ENCODE measurements at places on chromosomes 2 and 18. TPM values are rescaled to one million over a fixed set of nuclear protein-coding genes. Genes with fewer than 3 reads are reported as not detected.

- DNase-seq = no peak
Observed at GRCh38 chr2:210475706-210476105, 853 bp downstream of the LANCL1 start.

DNA sequence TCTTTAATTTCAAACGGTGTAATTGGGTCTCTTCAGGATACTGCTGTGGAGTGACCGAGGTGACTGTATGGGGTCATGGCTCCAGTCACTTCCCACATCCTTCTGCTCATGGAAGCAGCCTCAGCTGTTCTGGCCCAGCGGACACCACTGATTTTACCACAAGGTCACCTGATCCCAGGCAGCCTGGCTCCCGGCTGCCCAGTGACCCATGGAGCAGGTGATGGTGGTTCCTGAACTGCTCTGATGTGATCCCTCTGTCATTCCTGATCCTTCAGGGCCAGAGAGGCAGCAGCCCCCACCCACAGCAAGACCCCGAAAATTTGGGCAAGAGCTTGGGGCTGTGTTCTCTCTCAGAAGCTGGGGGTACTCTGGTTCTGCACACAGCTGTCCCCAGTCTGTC is 35.5 kb upstream of the HS6ST1 start:
- no peak for DNase-seq

CHRND gene
- not detected for total RNA-seq

DNA sequence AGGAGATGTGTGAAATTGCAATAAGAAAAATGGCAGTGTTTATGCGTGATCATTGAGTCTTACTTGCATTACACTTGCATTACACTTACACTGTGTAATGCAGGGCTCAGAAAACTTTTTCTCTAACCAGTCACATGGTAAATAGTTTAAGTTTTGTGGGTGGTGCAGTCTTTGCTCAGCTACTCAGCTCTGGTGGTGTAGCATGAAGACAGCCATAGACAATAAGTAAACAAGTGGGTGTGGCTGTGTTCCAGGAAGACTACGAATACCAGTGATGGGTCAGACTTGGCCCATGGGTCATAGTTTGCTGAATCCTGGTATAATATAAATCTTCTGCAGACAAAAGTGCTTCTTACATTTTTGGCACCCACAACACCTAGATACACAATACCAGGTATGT is 115.6 kb upstream of the CYP1B1 start:
- no peak for DNase-seq

- no peak for DNase-seq
Observed at GRCh38 chr2:128322715-128323554, 4.3 kb upstream of the HS6ST1 start.

GRCh38 chr18:10410472-10411308 is 43.7 kb upstream of the APCDD1 start:
- DNase-seq = no peak

DNA sequence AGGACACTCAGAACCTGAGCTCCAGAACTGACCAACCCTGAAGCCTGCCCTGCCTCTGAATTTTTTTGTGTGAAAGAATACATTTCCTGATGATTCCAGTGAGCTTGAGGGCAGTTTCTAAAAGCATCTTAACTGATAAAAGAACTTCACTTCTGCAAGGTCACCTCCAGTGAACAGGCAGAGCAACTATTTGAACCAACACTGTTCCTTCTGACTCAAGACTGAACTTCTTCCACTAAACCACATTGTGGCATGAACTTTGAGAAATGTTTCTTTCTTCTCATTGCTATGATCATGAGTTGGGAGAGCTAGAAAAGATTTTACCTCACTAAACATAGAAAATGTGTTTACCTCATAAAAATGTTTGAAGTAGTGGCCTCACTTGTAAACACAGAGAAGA is 83.8 kb upstream of the SERTAD2 start:
- no peak for DNase-seq

GRCh38 chr2:207115715-207116364 is 49.9 kb downstream of the KLF7 start:
- no peak for DNase-seq

DNA sequence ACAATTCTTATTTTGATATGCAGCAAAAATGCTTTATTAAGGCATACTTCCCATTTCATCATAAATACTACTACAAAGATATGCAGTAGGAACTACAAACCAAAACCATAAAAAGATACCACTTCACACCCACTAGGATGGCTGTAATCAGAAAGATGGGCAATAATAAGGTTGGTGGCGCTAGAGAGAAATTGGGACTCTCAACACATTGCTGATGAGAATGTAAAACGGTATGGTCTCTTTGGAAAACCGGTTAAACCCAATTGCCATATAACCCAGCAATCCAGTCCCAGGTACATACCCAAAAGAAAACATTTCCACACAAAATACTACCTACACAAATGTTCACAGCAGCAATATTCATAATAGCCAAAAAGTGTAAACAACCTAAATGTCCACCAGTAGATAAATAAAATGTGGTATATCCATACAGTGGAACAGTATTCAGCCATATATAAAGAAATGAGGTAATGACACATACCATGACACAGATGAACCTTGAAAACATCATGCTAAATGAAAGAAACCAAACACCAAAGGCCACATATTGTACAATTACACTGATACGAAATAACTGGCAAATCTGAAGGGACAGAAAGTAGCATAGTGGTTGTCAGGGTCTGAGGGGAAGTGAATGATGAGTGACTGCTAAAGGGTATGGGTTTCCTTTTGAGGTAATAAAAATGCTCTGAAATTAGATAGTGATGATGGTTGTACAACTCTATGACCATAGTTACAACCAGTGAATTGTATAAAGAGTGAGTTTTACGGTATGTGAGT is 12.7 kb downstream of the SP3 start:
- DNase-seq = no peak

SPATA3 gene
- not detected for total RNA-seq

- no peak for DNase-seq
Observed at GRCh38 chr2:162058973-162059668, 14.9 kb downstream of the DPP4 start.

LYPD6 gene
- total RNA-seq = 1.1 TPM

GRCh38 chr18:3513481-3513880 is 63.5 kb downstream of the TGIF1 start:
- no peak for DNase-seq

CTNNA2 gene
- total RNA-seq = not detected

GRCh38 chr2:171334171-171334570 is 99.6 kb downstream of the METTL8 start:
- no peak for DNase-seq

- DNase-seq = no peak
Observed at GRCh38 chr2:144240656-144241339, 279.1 kb downstream of the ZEB2 start.

- no peak for DNase-seq
Observed at GRCh38 chr18:59416818-59417217, 57.8 kb upstream of the LMAN1 start.

PTPRN gene
- 0.47 TPM for total RNA-seq

GRCh38 chr18:22999212-22999611 is 66.1 kb downstream of the RBBP8 start:
- no peak for DNase-seq

GRCh38 chr2:113221846-113222245 is 48.1 kb downstream of the PSD4 start:
- no peak for DNase-seq

FRZB gene
- not detected for total RNA-seq

- no peak for DNase-seq
Observed at GRCh38 chr2:156472686-156473085, 36.5 kb downstream of the GPD2 start.

HOXD4 gene
- total RNA-seq = 12.4 TPM

DNA sequence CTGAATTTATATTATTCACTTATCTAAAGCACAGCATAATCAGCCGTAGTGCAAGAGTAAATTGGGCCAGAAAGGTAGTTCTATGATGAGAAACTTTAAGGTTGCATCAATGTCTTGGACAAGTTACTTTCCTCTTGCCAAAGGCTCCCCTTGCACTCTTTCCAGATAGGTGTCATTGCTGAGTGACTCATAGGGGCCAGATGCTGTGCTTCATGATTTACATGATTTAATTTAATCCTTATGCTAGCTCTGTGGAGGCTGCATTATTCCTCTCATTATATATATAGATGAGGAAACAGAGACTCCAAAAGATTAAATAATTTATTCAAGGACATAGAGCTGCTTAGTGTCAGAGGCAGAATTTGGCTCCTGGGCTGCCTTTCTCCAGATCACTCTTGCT is 5.0 kb downstream of the CFAP221 start:
- DNase-seq = no peak

SLC23A3 gene
- total RNA-seq = 1.3 TPM

DNA sequence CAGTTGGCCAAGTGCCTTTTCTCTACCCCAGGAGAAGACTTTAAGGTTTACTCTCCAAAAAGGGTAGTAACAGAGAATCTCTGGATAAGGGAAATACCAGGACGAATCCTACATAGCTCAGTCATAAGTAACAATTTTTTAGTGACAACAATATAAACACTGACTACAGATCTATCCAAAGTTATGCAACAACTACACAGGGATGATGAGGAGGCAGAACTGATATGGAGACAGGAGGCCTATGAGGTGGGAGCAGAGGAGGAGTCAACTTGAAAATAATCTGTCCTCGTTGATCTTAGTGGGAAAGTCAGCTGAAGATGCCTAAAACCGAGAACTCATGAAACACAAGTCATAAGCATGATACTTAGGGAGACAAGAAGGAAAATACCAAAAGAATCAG is 40.2 kb downstream of the SLC35F5 start:
- DNase-seq = no peak

GRCh38 chr2:117128461-117128860 is 686.0 kb upstream of the DDX18 start:
- DNase-seq = no peak

- DNase-seq = no peak
Observed at GRCh38 chr2:217162533-217162932, 302.7 kb upstream of the TNP1 start.

GFPT1 gene
- 20.4 TPM for total RNA-seq

DNA sequence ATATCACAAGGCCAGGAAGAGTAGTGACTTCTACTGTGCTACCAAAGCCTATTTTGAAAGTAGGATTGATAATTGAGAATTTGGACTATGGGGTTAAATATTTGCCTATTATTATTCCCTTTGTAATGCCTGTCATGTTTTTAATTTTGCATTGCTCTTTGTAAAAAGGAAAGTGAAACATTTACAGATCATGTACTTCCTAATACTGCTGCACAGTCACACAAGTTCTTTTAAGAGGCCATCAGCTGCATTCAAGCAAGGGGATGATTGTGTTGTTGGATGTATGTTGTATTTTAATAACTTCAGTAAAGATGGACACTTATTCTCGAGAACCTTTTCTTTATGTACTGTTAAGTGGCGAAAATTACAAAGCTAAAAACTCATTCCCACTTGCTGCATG is 70.1 kb downstream of the PLEKHA3 start:
- no peak for DNase-seq

GRCh38 chr2:46157072-46157965 is 139.9 kb upstream of the EPAS1 start:
- no peak for DNase-seq

- no peak for DNase-seq
Observed at GRCh38 chr2:129801575-129801974, 177.9 kb upstream of the RAB6C start.

LYG2 gene
- not detected for total RNA-seq

GRCh38 chr18:58013241-58014211 is 30.5 kb upstream of the NEDD4L start:
- no peak for DNase-seq

FAM168B gene
- 145 TPM for total RNA-seq

DNA sequence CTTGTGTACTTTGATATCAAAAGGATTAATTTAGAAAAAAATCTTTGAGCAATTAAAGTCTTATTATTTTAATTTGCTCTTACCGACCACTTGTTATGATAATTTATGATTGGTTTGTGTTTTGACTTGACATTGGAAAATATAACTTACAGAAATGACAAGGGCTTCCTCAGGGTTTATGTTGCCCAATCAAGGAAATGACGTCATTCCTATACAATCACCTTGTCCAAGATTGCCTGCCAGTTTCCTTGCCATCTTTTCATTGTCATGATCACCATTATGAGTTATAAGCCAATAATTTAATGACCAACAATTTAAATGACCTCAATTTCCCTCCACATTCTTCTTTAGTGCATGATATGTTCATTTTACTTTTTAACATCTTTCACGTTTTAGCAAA is 351.8 kb upstream of the TMEFF2 start:
- DNase-seq = no peak

DNA sequence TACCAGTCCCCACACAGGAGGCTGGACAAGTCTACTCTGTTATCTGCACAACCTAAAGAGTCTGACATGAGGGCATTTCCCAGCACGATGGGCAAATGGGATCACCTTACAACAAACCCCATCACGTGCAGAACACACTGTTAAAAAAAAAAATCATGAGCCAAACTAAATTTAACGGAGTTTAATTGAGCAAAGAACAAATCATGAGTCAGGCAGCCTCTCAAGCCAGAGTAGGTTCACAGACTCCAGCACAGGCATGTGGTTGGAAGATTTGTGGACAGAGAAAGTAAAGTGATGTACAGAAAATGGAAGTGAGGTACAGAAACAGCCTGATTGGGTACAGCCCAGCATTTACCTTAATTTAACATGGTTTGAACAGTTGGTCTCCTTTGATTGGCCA is 59.9 kb downstream of the KYNU start:
- DNase-seq = no peak

MLPH gene
- 27.2 TPM for total RNA-seq

DNA sequence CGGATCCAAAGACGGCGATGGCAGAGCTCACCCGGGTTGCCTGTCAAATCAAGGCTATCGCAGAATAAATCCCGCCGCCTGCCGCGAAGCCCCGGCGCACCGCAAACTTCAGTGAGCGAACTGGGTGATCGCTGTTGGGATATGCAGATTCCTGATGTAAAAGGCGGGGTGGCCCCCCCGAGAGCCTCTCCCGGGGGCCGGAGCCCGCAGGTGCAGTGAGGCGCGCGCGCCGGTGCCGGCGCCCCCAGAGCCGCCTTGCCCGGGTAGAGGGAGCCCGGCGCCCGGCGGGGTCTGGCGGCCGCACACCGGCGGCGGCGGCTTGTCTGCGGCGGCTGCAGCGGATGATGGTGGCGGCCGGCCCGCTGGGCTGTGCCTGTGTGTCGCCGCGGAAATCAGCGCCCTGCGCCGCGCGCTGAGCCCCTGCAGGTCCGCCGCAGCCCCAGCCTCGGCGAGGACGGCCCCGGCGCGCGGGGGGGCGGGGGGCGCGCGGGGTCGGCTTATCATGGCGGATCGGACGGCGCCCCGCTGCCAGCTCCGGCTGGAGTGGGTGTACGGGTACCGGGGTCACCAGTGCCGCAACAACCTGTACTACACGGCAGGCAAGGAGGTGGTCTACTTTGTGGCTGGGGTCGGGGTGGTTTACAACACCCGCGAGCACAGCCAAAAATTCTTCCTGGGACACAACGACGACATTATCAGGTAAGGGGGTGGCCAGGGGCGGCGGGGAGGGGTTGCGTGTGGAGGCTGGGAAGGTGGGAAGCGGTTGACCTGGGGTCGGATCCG is 1.3 kb downstream of the EML6 start:
- no peak for DNase-seq

DNA sequence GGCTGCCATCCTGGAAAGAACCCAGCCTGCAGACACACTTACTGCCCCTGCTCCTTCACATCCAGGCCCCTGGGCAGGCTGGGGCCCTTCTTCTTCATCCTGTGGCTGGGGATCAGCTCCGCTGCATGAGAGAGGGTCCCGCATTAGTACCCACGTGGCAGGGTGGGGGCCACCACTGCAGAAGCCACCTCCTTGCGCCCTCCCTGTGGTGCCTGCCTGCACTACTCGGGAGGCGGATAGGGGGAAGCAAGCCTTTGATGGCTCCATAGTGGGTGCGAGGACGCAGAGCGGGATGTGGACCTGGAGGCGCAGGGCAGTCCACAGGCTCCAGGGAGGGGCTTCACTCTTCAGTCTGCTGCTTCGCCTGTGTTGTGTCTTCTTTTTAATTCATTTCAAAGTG is 46.7 kb downstream of the GPC1 start:
- DNase-seq = no peak
